Stimulated activated naive CD4-positive, alpha-beta T cell (primary cell): ENCODE measurements at places on chromosomes 6 and 20.
A peak's percentile ranks its signal among the peaks of the same experiment; 100 is the strongest.

- no peak for DNase-seq
These were observed 205.2 kb upstream of the CEP162 start for GRCh38 chr6:84432619-84433018.

- no peak for DNase-seq
These were observed 44.9 kb upstream of the JAG1 start for GRCh38 chr20:10718661-10719060.

- DNase-seq: no peak
These were observed 348.9 kb upstream of the ZFP64 start for GRCh38 chr20:52540509-52540908.

DNA sequence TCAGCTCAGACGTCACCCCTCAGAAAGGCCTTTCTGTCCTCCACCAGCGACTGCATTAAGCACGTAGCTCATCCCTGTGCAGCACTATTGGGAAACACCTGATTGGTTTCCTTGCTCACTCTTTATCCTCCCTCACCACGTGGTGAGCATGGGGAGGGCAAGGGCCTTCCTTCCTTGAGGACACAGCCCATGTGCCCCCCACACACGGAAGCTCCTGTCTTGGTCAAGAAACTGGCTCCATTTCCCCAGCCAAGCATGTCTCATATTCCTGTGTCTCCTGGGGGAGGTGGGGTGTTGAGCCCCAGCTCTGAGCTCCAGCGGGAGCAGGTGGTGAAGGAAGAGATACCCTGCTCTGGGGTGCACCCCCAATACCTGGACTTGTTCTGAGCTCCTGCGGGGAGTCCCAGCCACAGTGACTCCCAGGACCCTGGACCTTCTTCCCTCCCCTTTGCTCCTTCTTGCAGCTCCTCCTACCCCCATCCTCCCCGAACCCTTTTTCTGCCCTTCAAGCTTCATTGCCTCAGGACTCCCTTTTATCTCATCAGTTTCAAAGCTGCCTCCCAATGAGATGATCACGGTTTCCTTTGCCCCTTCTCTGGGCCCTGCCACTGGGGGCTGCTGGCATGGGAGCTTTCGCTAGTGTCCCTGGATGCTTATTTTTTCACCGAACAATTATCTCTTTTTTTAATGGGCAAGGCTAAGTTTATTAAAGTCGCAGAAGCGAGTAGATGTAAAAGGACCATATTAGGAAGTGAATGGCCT is 230.1 kb downstream of the TFAP2C start:
- no peak for DNase-seq

DNA sequence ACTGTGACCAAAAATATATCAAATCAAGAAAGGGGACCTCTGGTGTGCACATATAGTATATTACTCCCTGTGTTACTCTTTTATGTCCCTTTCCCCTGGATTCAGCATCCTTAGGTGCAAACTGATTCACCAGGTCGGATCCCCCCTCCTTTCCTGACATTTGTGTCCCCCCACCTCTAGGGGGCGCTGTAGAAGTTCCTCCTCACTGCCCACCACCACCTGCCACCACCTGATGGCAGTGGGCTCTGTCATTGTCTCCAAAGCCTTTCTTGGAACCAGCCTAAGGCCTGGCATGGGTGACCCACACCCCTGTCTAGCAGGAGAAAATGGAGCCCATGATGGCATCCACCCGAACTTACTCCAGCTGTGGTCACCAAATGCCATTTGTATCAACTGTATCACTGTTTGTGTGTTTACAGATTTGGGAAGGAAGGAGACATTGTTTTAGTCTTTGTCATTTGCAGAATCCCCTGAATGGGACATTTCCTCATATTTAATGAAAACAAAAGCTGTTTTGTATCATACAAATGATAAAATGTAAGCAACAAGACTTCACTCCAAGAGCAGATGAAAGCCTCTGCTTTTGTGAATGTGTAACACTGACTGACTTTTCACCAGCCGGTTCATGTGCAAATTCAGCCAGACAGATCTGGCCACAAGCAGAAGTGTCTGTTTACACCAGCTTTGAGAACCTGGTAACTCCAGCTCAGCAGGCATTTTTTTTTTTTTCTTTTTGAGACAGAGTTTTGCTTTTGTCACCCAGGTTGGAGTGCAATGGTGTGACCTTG is 66.2 kb downstream of the ARMC2 start:
- peak; percentile 21 for DNase-seq
